CD8-positive, alpha-beta memory T cell (primary cell): ENCODE measurements at places on chromosomes 12 and 14. TPM values are rescaled to one million over a fixed set of nuclear protein-coding genes. Genes with fewer than 3 reads are reported as not detected.

Gene EXOC3L4
- not detected for total RNA-seq

Gene RNASE7
- not detected for total RNA-seq

Gene OR6C2
- not detected for total RNA-seq

Gene KIF26A
- total RNA-seq = 0.20 TPM

DNA sequence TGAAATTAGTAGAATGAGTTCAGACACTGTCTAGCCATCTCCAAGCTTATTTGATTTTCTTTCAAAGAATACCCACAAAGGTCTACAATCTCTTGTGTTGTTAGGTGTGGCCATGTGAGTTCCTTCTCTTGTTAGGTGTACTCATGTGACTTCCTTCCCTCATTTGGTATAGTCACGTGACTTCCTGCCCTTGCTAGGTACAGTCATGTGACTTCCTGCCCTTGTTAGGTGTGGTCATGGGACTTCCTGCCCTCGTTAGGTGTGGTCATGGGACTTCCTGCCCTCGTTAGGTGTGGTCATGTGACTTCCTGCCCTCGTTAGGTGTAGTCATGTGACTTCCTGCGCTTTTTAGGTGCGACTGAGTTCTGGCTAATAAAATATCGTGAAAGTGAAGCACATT is 179.6 kb downstream of the TMX1 start:
- no peaks in the 10 kb centered on the region for H3K27me3 ChIP-seq
- H3K36me3 ChIP-seq = no peaks in the 10 kb centered on the region
- H3K27ac ChIP-seq = peak overlapping the region; percentile 22
- peak; percentile 67 for DNase-seq

- H3K27me3 ChIP-seq = no peaks in the 10 kb centered on the region
- no peaks in the 10 kb centered on the region for H3K4me1 ChIP-seq
- no peak overlapping the region for H3K4me3 ChIP-seq
- no peak for DNase-seq
- no peaks in the 10 kb centered on the region for H3K36me3 ChIP-seq
Measured at GRCh38 chr14:33232031-33232430, 293.4 kb downstream of the NPAS3 start.

Gene SERPINA9
- total RNA-seq = not detected

Gene JPH4
- 1.8 TPM for total RNA-seq

DNA sequence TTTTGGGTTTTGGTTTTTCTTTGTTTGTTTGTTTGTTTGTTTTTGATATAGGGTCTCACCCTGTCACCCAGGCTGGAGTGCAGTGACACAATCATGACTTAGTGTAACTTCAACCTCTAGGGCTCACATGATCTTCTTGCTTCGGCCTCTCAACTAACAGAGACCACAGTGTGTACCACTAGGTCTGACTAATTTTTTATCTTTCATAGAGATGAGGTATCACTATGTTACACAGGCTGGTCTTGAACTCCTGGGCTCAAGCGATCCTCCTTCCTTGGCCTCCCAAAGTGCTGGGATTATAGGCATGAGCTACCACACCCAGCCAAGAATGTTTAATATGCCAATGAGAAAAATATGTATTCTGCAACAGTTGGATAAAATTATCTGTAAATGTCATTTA is 29.6 kb upstream of the USP15 start:
- H3K36me3 ChIP-seq = no peaks in the 10 kb centered on the region
- H3K27me3 ChIP-seq = no peaks in the 10 kb centered on the region
- H3K4me1 ChIP-seq = no peaks in the 10 kb centered on the region
- no peak overlapping the region for H3K27ac ChIP-seq

DNA sequence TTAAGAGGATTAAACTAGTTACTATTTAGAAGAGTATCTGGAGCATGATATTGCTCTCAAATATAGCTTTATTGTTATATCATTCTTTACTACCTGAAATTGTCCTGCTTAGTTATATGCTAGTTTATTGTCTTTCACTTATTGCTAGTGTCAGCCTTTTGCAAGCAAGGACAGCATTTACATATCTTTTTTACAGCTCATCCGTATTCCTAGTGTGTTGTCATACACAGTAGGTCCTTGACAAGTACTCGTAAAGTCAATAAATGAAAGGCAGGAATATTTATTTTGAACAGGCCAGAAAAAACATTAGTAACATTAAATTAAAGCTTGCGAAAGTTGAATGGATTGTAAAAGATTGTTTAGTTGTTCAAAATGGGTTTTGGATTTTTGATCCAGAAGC is 35.0 kb downstream of the CRADD start:
- H3K4me3 ChIP-seq = no peak overlapping the region
- no peaks in the 10 kb centered on the region for H3K27me3 ChIP-seq
- H3K27ac ChIP-seq = no peak overlapping the region
- DNase-seq = no peak
- H3K4me1 ChIP-seq = no peaks in the 10 kb centered on the region
- no peaks in the 10 kb centered on the region for H3K36me3 ChIP-seq

DNA sequence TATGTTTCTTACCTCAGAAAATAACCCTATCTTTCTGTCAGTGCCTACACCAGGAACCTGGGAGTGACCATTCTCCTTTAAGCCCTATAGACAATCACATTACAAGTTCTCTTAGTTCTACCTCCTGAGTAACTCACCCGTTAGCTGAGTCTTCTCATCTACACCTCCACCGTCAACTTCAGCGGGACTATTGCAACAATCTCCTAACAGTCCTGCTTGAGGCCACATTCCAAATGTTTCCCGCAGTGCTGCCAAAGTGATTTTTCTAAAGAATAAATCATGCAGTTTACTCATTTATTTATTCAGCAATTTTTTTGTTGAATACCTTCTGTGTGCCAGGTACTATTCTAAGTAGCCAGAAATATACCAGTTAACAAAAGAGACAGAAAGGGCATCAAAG is 285.0 kb upstream of the GRIP1 start:
- H3K36me3 ChIP-seq = no peaks in the 10 kb centered on the region
- H3K27ac ChIP-seq = no peak overlapping the region
- peak overlapping the region; percentile 44 for H3K4me3 ChIP-seq
- peaks cover 21% of the 10 kb centered on the region for H3K4me1 ChIP-seq

Gene GXYLT1
- 13.2 TPM for total RNA-seq

Gene ZFHX2
- total RNA-seq = 2.5 TPM

Gene SMOC1
- not detected for total RNA-seq

- H3K4me3 ChIP-seq = no peak overlapping the region
- H3K4me1 ChIP-seq = no peaks in the 10 kb centered on the region
- no peak overlapping the region for H3K27ac ChIP-seq
- no peaks in the 10 kb centered on the region for H3K27me3 ChIP-seq
- H3K36me3 ChIP-seq = no peaks in the 10 kb centered on the region
- DNase-seq = no peak
Measured at GRCh38 chr14:104514156-104514848, 65.3 kb upstream of the C14orf180 start.

Gene PSME1
- 347 TPM for total RNA-seq

Gene ACOT2
- total RNA-seq = 16.2 TPM

DNA sequence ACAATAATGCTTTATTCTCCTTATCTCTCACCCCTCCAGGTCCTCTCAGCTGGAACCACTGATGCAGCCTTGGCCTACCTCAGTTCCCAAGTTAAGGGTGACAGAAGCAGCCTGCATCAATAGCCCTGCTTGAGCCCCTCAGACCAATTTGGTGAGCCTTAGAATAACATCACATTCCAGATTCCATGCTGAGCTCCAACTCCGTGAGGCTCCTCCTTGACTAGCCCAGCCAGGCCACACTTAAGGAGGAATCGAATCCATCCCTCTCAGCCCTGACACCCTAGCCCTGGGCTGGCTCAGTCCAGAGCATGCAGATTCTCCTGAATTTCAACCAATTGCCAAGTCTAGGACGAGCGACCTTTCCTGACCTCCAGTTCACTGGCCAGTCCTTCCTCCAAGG is 91.1 kb downstream of the ARMH4 start:
- no peaks in the 10 kb centered on the region for H3K36me3 ChIP-seq
- no peaks in the 10 kb centered on the region for H3K27me3 ChIP-seq
- H3K27ac ChIP-seq = no peak overlapping the region
- DNase-seq = no peak

- DNase-seq = no peak
- no peak overlapping the region for H3K27ac ChIP-seq
Measured at GRCh38 chr14:61932974-61933373, 170.8 kb downstream of the SNAPC1 start.

DNA sequence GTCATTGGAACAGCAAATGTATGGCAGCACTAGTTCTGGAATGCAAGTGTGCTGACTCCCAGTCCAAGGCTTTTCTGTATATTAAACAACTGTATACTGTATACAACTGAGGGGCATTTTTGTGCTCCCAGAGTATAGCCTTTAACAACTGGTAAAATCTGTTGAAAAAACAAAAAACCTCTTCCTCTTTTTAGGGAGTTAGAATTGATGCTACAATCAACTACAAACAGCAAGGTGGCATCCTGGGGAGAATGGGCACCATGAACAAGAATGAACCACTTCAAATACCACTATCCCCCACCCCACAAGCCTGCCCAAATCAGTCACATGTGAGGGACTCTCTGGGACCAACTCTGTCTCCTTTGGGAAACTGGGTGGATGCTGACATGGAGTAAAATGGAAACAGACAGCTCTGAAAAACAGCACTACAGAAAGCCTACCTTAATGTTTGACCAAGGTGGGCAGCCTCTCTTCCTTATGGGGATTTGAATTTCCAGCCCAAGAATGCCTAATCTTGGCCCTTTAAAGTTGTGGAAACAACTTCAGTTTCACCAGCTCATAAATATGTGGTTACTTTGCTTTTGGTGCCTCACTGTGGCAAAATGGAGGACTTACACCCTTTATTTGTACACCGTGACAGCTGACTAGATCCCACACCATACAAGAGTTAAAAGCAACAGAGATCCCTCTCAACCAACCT is 7.5 kb downstream of the VTI1B start:
- H3K27ac ChIP-seq = no peak overlapping the region
- no peaks in the 10 kb centered on the region for H3K36me3 ChIP-seq
- no peak for DNase-seq
- H3K4me1 ChIP-seq = peaks cover 23% of the 10 kb centered on the region
- H3K4me3 ChIP-seq = no peak overlapping the region
- H3K27me3 ChIP-seq = no peaks in the 10 kb centered on the region

Gene REP15
- 0.35 TPM for total RNA-seq

Gene VRTN
- total RNA-seq = not detected

- peaks cover 27% of the 10 kb centered on the region for H3K27me3 ChIP-seq
- no peak overlapping the region for H3K27ac ChIP-seq
- H3K4me3 ChIP-seq = no peak overlapping the region
- peak; percentile 21 for DNase-seq
- no peaks in the 10 kb centered on the region for H3K36me3 ChIP-seq
Measured at GRCh38 chr14:100653409-100653808, 66.2 kb upstream of the BEGAIN start.

DNA sequence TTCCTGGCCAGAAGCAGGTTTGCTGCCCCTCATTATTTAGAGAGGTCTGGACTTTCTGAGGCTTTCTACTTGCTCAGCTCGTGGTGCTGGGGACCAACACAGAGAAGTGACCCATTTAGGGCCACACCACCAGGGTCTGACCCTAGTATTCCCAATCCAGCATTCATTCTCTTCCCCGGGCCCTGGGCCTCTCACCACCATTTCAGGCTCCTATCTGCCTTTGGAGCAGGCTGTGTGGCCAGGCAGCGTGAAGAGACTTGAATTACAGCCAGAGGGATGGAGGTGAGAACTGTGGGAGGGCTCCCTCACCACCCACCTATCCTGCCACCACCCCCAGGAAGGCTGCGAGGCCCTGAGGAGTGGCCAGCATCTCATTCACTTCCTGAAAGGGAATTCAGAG is 24.6 kb downstream of the FAM222A start:
- H3K4me3 ChIP-seq = no peak overlapping the region
- no peak for DNase-seq
- no peak overlapping the region for H3K27ac ChIP-seq
- H3K36me3 ChIP-seq = no peaks in the 10 kb centered on the region

- no peak overlapping the region for H3K4me3 ChIP-seq
- no peak overlapping the region for H3K27ac ChIP-seq
- H3K27me3 ChIP-seq = no peaks in the 10 kb centered on the region
- H3K36me3 ChIP-seq = peaks cover 11% of the 10 kb centered on the region
Measured at GRCh38 chr12:109578330-109578927, 4.8 kb downstream of the MVK start.

- no peak overlapping the region for H3K27ac ChIP-seq
- no peaks in the 10 kb centered on the region for H3K36me3 ChIP-seq
- H3K4me1 ChIP-seq = no peaks in the 10 kb centered on the region
- no peak overlapping the region for H3K4me3 ChIP-seq
Measured at GRCh38 chr12:69065775-69066174, 132.8 kb upstream of the CPM start.

DNA sequence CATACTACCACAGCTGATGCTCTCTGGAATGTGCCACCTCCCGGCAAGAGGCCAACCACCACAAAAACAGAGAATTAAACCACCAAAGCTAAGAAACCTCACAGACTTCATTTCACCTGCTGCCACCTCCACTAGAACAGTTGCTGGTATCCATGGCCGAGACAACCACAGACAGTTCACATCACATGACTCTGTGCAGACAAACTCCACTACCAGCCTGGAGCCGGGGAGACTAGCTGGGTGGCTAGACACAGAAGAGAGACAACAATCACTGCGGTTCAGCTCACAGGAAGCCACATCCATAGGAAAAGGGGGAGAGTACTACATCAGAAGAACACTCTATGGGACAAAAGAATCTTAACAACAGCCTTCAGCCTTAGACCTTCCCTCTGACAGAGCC is 78.2 kb downstream of the RALGAPA1 start:
- H3K4me1 ChIP-seq = no peaks in the 10 kb centered on the region
- DNase-seq = no peak
- no peak overlapping the region for H3K4me3 ChIP-seq
- H3K27me3 ChIP-seq = no peaks in the 10 kb centered on the region
- no peak overlapping the region for H3K27ac ChIP-seq
- H3K36me3 ChIP-seq = peaks cover 5% of the 10 kb centered on the region

DNA sequence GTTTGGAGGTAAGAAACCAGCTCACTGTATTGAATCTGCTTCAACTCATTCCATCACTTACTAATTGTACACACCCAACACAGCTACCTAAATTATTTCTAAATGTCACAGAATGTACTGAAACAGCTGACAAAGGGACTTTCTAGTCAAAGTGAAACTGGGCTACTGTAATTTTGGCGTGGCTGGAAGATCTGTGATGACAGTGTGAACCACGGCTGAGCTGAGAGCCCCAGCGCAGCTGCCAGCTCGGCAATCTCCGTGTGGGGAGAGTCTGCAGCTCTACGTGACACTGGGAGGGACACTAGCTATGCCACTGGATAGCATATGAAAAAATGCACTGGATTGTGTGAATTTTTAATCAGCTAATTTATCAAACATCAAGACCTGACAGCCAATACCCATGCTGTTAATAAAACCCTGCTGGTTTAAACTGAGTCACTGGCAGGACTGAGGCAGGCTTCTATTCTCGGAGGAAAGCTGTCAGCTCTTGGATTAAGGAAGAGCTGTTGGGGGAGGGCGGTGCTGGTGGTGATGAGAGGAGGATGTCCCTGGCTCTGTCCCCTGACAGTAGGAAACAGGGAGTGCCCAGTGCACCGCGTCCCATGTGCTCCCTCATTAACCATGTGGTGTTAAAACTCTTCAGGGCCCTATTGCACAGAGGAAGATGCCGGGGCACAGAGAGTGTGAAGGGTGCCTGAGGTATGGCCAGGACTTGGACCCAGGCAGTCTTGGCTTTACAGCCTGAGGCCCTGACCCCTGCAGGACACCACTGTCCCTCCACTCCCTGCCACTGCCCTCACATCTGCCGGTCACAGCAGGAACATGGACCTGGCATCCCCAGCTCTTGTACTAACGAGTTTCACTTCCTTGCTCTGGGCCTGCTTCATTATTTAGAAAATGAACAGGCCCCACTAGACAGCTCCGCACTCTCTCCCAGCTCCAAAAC is 13.3 kb downstream of the SLC15A4 start:
- no peak overlapping the region for H3K27ac ChIP-seq
